ENCODE measurements at places on chromosomes 2 and 18. TPM values are rescaled to one million over a fixed set of nuclear protein-coding genes. Genes with fewer than 3 reads are reported as not detected.

TEX44 gene
- not detected for total RNA-seq

TPO gene
- not detected for total RNA-seq

BUB1 gene
- 107 TPM for total RNA-seq

MAB21L4 gene
- not detected for total RNA-seq

GLS gene
- 248 TPM for total RNA-seq

WDR33 gene
- 61.1 TPM for total RNA-seq

CNGA3 gene
- total RNA-seq, result not detected

LYG2 gene
- total RNA-seq, result not detected

CSRNP3 gene
- total RNA-seq, result not detected

GRCh38 chr18:53749766-53750165, 474.7 kb downstream of the MBD2 start:
- H3K27ac ChIP-seq, result no peak overlapping the region
- no peaks in the 10 kb centered on the region for H3K36me3 ChIP-seq
- H3K4me1 ChIP-seq, result no peaks in the 10 kb centered on the region
- H3K4me3 ChIP-seq, result no peak overlapping the region
- DNase-seq, result no peak
- no peaks in the 10 kb centered on the region for H3K27me3 ChIP-seq

DNA sequence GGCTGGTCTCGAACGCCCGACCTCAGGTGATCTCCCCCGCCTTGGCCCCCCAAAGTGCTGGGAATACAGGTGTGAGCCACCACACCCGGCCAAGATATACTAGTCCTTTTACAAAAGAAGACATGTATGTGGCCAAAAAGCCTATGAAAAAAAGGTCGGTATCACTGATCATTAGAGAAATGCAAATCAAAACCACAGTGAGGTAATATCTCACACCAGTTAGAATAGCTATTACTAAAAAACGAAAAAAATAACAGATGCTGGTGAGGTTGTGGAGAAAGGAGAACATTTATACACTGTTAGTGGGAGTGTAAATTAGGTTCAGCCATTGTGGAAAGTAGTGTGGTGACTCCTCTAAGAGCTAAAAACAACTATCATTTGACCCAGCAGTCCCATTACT, 26.4 kb downstream of the KLHL23 start:
- no peaks in the 10 kb centered on the region for H3K4me1 ChIP-seq
- H3K27me3 ChIP-seq, result no peaks in the 10 kb centered on the region
- no peak overlapping the region for H3K4me3 ChIP-seq
- DNase-seq, result no peak
- H3K27ac ChIP-seq, result no peak overlapping the region
- H3K36me3 ChIP-seq, result no peaks in the 10 kb centered on the region

- no peak overlapping the region for H3K27ac ChIP-seq
- DNase-seq, result peak; percentile 14
- no peaks in the 10 kb centered on the region for H3K4me1 ChIP-seq
- H3K4me3 ChIP-seq, result no peak overlapping the region
- H3K27me3 ChIP-seq, result peaks cover 5% of the 10 kb centered on the region
Observed at GRCh38 chr2:225668606-225669266, 269.2 kb downstream of the NYAP2 start.

GRCh38 chr18:73124175-73124574, 256.4 kb upstream of the NETO1 start:
- no peak for DNase-seq
- H3K4me3 ChIP-seq, result no peak overlapping the region
- no peak overlapping the region for H3K27ac ChIP-seq
- H3K36me3 ChIP-seq, result no peaks in the 10 kb centered on the region
- H3K4me1 ChIP-seq, result no peaks in the 10 kb centered on the region
- H3K27me3 ChIP-seq, result no peaks in the 10 kb centered on the region

GRCh38 chr2:65386989-65387388, 45.4 kb downstream of the SPRED2 start:
- peaks cover 35% of the 10 kb centered on the region for H3K4me1 ChIP-seq
- DNase-seq, result no peak
- H3K27me3 ChIP-seq, result no peaks in the 10 kb centered on the region

- H3K27ac ChIP-seq, result no peak overlapping the region
- no peak for DNase-seq
- H3K4me3 ChIP-seq, result no peak overlapping the region
- H3K27me3 ChIP-seq, result no peaks in the 10 kb centered on the region
- no peaks in the 10 kb centered on the region for H3K4me1 ChIP-seq
- H3K36me3 ChIP-seq, result no peaks in the 10 kb centered on the region
Observed at GRCh38 chr2:182379241-182379640, 47.6 kb downstream of the PDE1A start.

GRCh38 chr2:12070581-12070980, 324.1 kb downstream of the LPIN1 start:
- no peak overlapping the region for H3K27ac ChIP-seq
- H3K4me3 ChIP-seq, result no peak overlapping the region
- H3K4me1 ChIP-seq, result no peaks in the 10 kb centered on the region
- no peaks in the 10 kb centered on the region for H3K27me3 ChIP-seq

DNA sequence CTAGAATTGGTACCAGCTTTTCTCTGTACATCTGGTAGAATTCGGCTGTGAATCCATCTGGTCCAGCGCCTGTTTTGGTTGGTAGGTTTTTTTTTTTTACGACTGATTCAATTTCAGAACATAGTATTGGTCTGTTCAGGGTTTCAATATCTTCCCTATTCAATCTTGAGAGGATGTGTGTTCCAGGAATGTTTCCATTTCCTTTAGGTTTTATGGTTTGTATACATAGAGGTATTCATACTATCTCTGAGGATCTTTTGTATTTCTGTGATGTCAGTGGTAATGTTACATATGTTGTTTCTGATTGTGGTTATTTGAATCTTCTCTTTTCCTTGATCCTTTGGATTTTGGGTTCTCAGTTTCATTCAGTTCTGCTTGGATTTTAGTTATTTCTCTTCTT, 172.1 kb upstream of the ITGA4 start:
- no peaks in the 10 kb centered on the region for H3K27me3 ChIP-seq
- no peak for DNase-seq
- H3K36me3 ChIP-seq, result peaks cover 4% of the 10 kb centered on the region
- peaks cover 47% of the 10 kb centered on the region for H3K4me1 ChIP-seq
- no peak overlapping the region for H3K4me3 ChIP-seq

DNA sequence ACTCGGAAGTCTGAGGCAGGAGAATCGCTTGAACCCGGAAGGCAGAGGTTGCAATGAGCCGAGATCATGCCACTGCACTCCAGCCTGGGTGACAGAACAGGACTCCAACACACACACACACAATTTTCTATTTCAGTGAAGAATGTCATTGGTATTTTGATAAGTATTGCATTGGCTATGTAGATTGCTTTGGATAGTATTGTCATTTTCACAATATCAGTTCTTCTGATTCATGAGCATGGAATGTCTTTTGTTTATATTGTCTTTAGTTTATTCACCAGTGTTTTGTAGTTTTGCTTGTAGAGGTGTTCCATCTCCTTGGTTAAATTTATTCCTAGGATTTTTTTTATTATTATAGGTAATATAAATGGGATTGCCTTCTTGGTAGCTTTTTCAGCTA, 693.4 kb upstream of the SYT4 start:
- DNase-seq, result no peak
- H3K27me3 ChIP-seq, result no peaks in the 10 kb centered on the region
- H3K36me3 ChIP-seq, result no peaks in the 10 kb centered on the region
- no peak overlapping the region for H3K4me3 ChIP-seq

DNA sequence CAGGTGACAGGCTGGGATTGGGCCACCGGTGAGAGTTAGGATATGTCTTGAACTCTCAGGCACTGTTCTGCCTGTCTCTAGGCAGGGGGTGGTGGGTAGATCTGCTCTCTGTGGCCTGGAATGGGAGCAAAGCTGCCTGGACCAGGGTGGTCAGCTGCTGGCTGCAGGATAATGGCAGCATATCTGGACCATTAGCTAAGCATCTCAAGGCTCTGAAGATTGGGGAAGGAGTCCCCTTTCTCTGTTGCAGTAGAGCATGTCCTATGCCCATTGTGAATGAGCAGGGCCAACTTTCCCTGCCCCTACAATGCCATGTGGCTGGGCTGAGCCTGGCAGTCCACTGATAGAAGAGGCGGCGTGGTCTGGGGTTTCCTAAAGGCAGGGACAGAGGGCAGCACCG, 34.6 kb downstream of the LOXHD1 start:
- no peak overlapping the region for H3K4me3 ChIP-seq
- no peak overlapping the region for H3K27ac ChIP-seq
- no peak for DNase-seq

- H3K27ac ChIP-seq, result no peak overlapping the region
- no peaks in the 10 kb centered on the region for H3K36me3 ChIP-seq
- H3K4me3 ChIP-seq, result no peak overlapping the region
- no peak for DNase-seq
- peaks cover 14% of the 10 kb centered on the region for H3K27me3 ChIP-seq
Observed at GRCh38 chr2:110888411-110888810, 156.0 kb downstream of the ACOXL start.

GRCh38 chr2:206328974-206329373, 54.5 kb downstream of the ZDBF2 start:
- no peaks in the 10 kb centered on the region for H3K36me3 ChIP-seq
- no peak overlapping the region for H3K27ac ChIP-seq
- no peak for DNase-seq
- H3K27me3 ChIP-seq, result peaks cover 4% of the 10 kb centered on the region
- no peak overlapping the region for H3K4me3 ChIP-seq

DNA sequence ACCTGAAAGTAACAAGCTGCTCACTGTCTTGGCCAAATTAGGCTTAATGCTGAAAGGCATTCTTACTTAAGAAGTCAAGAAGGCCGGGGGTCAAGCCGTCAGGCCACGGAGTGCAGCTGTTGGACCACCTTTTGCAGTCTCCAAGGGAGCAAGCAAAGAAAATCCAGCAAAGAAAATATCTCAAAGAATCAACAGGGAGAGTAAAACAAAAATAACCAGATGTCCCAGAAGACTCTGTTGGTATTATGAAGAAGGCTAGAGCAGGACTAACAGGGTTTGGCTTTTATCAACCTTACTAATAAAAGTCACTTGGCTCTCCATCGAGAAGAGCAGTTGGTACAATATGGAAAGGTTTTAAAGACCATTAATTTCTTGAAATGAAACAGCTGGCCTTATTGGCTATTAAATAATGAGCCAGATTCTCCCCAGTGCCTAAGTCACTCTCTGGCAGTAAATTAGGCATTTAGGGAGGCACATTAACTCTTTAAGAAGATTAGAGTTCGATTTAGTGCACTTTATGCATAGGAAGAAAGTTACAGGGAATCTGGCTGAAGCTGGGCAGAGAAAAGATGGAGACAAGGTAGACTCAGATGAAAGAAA, 110.8 kb upstream of the NRP2 start:
- no peaks in the 10 kb centered on the region for H3K27me3 ChIP-seq
- no peak overlapping the region for H3K27ac ChIP-seq
- no peaks in the 10 kb centered on the region for H3K4me1 ChIP-seq
- H3K4me3 ChIP-seq, result no peak overlapping the region

DNA sequence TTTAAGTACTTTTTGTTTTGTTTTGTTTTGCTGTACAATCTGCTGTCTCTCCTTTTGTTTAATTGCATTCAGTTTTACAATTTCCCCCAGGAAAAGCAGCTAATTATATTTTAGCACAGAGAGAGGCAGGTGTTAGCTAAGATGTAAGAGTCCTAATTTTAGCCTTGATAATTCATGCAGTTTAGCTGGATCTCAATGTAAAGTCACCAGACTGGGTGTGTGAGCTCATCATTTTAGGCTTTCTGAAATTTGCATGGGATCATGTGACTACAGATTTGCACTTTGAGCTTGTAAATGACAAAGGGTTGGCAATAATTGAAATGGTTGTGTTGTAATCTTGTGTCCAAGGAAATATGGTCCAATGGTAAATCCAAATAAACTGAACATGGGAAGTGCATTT, 68.5 kb downstream of the ETAA1 start:
- peaks cover 8% of the 10 kb centered on the region for H3K27me3 ChIP-seq
- no peaks in the 10 kb centered on the region for H3K36me3 ChIP-seq
- no peak overlapping the region for H3K27ac ChIP-seq
- H3K4me3 ChIP-seq, result no peak overlapping the region
- no peaks in the 10 kb centered on the region for H3K4me1 ChIP-seq
- no peak for DNase-seq

DNA sequence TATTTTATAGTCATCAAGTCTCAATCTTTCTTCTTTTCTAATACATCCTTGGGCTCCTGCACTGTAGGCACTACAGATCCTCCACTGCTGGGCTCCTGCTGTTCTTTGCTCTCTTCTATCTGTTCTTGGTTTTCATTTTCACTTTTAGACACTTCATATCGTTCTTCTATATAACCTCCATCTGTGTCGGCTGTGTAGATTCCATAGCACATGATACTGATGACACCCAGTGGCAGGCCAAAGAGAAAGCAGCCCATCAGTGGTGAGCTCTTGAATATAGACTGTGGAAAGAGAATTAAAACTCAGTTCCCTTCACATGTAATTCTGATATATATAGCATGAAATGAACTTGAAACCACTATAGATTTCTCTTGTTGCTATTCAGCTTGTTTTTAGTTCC, 38.0 kb downstream of the TMX3 start:
- DNase-seq, result no peak
- H3K4me1 ChIP-seq, result no peaks in the 10 kb centered on the region
- no peak overlapping the region for H3K4me3 ChIP-seq
- peaks cover 36% of the 10 kb centered on the region for H3K36me3 ChIP-seq
- no peaks in the 10 kb centered on the region for H3K27me3 ChIP-seq
- peak overlapping the region; percentile 7 for H3K27ac ChIP-seq

- H3K27me3 ChIP-seq, result no peaks in the 10 kb centered on the region
- H3K4me1 ChIP-seq, result peaks cover 2% of the 10 kb centered on the region
- no peak for DNase-seq
- peaks cover 5% of the 10 kb centered on the region for H3K36me3 ChIP-seq
- no peak overlapping the region for H3K27ac ChIP-seq
Observed at GRCh38 chr2:176324862-176325261, 55.6 kb downstream of the MTX2 start.

DNA sequence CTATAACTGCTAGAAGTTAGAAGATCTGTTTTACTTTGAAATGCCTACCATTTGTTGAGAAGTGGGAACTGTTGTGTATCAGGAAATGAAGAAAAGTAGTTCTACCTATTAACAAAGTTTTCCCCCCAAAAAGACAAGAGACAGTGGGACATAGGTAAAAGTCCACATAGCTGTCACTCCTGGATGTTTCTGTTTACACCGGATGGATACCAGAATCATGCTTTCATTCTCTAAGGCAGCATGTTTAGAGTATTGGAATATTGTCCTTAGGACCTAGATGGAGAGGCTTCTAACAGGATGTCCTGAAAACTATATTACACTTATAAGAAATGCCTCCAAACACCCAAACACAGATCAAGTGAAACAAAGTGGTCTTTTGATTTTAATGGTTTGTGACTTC, 143.1 kb downstream of the MCFD2 start:
- H3K4me1 ChIP-seq, result no peaks in the 10 kb centered on the region
- no peaks in the 10 kb centered on the region for H3K27me3 ChIP-seq
- no peak overlapping the region for H3K4me3 ChIP-seq
- DNase-seq, result no peak
- no peaks in the 10 kb centered on the region for H3K36me3 ChIP-seq
- no peak overlapping the region for H3K27ac ChIP-seq

DNA sequence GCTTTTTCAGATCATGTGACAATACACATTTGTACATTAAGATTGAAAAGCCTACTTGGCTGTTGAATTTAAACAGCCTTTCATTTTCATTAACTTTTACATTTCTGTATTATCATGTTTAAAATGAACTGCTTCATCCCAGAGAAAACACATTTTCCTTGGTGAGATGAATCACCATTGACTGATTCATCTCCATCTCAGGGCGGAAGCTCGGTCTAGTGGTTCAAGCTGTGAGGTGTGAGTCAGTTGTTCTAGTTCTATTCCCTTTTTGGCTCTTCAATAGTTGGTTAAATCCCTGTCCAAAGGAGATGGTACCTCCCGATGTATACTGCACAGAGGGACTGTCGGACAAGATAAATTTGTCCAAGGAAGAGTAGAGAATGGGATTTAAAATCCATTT, 189.7 kb downstream of the ADCYAP1 start:
- H3K36me3 ChIP-seq, result no peaks in the 10 kb centered on the region
- H3K4me1 ChIP-seq, result no peaks in the 10 kb centered on the region
- no peak for DNase-seq
- no peak overlapping the region for H3K27ac ChIP-seq
- no peak overlapping the region for H3K4me3 ChIP-seq
